Lung (tissue), 17 donors: ENCODE measurements at places on chromosomes 2 and 18. TPM values are rescaled to one million over a fixed set of nuclear protein-coding genes. Genes with fewer than 3 reads are reported as not detected.

Gene CTAGE1
- total RNA-seq = 0.06 TPM

Gene ARHGAP25
- 26.1 TPM for total RNA-seq

Gene CENPO
- total RNA-seq = 9.6 TPM

Gene MYO1B
- 121 TPM for total RNA-seq

Gene NT5C1B
- total RNA-seq = not detected

Gene PIAS2
- total RNA-seq = 47.6 TPM

- H3K4me3 ChIP-seq = no peak overlapping the region
- no peak overlapping the region for H3K27ac ChIP-seq
- H3K4me1 ChIP-seq = no peaks in the 10 kb centered on the region
- no peaks in the 10 kb centered on the region for H3K27me3 ChIP-seq
Observed at GRCh38 chr18:67621049-67621713, 104.7 kb upstream of the DSEL start.

GRCh38 chr18:2909431-2910140 is 62.8 kb downstream of the EMILIN2 start:
- no peaks in the 10 kb centered on the region for H3K4me1 ChIP-seq
- peaks cover 16% of the 10 kb centered on the region for H3K36me3 ChIP-seq
- DNase-seq = no peak
- H3K27me3 ChIP-seq = no peaks in the 10 kb centered on the region

DNA sequence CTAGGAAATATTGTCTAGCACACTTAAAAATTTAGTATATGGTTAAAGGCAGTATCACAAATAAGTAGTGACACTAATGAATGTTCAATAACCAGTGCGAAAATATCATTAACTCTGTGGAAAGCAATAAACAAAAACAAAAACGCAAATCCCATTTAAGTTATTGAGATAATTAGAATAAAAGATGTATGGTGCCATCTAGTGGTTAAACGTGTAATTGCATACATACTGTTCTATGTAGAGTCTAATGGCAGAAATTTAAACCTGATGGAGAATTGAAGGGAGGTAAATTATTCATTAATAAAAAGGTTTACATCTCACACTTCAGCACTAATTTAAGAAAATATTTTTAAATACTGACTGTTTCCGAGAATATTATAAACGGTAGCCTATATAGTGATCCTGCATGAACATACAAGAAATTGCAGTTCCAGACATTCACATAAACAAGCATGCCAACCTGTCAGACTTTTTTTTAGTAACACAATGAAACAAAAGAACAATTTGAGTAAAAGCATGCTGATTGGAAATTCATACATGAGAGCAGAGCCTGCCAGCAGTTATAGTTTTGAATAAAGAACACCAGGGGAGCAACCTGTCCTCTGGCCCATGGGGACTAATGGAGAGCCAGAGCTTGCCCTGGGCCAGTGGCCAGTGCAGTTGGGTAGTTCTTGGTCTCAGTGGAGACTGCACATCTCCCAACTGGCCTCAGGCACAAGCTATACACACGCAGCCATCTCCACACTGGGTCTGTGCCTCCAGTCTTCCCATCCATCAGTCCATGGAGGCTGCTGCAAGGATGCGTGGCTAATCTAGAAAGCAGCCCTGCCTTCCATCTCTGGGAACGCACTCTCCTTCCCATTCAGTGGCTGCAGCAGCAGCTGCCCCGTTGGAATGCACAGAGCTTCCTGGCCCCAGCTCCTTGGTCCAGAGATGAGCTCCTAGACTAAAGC is 28.0 kb downstream of the GCG start:
- no peaks in the 10 kb centered on the region for H3K4me1 ChIP-seq
- no peak overlapping the region for H3K4me3 ChIP-seq
- no peaks in the 10 kb centered on the region for H3K27me3 ChIP-seq
- H3K36me3 ChIP-seq = no peaks in the 10 kb centered on the region
- H3K27ac ChIP-seq = no peak overlapping the region

- H3K36me3 ChIP-seq = no peaks in the 10 kb centered on the region
- H3K4me1 ChIP-seq = no peaks in the 10 kb centered on the region
- no peak overlapping the region for H3K4me3 ChIP-seq
- no peak for DNase-seq
- H3K27me3 ChIP-seq = no peaks in the 10 kb centered on the region
Observed at GRCh38 chr18:28725876-28726275, 548.9 kb upstream of the CDH2 start.

DNA sequence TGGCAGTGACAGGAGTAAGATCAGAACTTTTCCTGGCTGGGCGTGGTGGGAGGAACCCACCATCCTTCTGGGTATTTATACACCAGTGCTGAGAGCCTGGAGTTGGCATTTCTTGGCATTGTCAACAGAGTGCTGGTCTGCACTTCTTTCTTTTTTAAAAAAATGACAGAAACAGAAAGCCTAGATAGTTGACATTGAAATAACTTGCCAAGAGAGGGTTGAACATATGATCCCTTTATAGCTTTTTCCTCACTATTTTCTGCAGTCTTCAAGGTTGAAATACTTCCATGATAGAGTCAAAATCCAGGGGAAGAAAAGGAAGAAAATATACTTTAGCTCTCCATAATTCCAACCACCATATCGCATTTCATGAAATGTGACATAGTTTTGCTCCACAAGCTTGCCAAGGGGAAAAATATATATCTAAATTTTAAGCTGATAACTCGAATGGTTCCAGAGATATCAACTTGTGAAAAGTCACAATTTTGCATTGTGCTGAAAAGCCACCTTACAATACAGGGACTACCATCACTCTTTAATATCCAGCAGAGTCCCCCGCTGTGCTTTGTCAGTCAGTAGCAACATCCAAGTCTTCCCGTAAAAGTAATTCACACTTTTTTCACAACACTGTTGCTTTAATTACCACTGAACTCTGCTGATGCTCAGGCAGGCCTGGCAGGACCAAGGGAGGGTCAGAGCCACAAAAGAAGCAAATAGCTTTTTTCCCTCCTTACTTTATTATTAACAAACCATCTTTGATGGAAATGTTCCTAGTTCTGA is 764.9 kb upstream of the FANCL start:
- no peak overlapping the region for H3K27ac ChIP-seq
- DNase-seq = no peak
- no peaks in the 10 kb centered on the region for H3K27me3 ChIP-seq
- H3K4me3 ChIP-seq = no peak overlapping the region
- H3K36me3 ChIP-seq = no peaks in the 10 kb centered on the region

DNA sequence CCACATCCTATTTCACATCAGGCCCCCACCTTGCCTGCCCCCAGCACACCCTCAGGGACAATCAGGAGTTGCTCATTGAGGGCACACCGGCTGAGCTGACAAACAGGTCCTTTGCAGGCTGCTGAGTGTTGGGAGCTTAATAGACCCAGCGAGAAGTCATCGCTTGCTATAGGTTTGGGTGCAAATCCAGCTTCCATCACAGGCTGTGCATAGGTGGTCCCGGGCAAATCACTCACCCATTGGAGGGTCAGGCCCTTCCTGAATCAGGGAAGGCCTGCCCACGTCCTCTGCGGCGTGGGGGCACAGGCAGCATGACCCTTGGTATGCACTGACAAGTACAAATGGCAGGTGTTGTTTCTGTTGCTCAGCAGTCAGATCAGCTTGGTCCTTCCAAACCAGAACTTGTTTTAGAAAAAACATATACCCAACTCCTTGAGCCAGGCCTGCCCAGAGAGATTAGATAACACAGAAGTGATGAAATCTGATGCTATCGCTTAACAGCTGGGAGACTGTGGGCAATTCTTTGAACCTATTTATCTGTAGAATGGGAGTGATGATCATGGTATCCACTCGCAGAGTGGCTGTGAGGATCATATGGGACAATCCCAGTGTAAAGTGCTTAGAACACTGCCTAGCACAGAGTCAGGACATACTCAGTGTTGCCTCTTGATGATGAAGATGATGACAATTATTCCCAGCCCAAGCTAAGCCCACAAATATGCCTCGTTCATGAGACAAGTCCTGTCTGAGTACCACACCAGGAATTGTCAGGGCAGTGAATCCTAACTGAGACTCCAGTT is 34.9 kb downstream of the SMAD7 start:
- DNase-seq = no peak
- no peaks in the 10 kb centered on the region for H3K27me3 ChIP-seq
- H3K4me3 ChIP-seq = no peak overlapping the region
- no peaks in the 10 kb centered on the region for H3K36me3 ChIP-seq
- no peak overlapping the region for H3K27ac ChIP-seq
- H3K4me1 ChIP-seq = no peaks in the 10 kb centered on the region
